ENCODE measurements at places on chromosomes 11 and 22. TPM values are rescaled to one million over a fixed set of nuclear protein-coding genes. Genes with fewer than 3 reads are reported as not detected.

Gene TRIM3
- total RNA-seq: 33.8 TPM

Gene APOBEC3F
- total RNA-seq: 0.11 TPM

Gene OR52N4
- not detected for total RNA-seq

Gene RASD2
- total RNA-seq: 6.6 TPM

DNA sequence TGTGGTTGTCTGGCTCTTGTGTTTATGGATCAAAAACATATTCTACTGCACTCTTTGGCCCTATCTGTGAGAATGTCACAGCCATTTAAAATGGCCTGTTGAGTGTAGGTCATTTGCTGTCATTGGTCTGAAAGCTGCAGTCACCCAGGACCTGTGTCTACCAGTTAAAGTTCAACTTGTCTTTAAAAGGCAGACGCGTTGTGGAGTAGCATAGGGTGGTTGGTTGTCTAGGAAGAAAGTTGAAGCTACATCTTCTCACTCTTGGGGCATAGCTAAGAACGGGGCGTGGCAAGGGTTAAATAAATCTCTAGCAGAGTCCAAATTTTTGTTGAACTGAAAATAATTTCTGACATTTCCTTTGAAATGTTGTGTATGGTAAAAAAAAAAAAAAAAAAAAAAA, 110.7 kb upstream of the E2F8 start:
- H3K4me1 ChIP-seq: no peaks in the 10 kb centered on the region
- H3K4me3 ChIP-seq: no peak overlapping the region
- H3K27me3 ChIP-seq: peaks cover 1% of the 10 kb centered on the region
- H3K27ac ChIP-seq: no peak overlapping the region

- no peaks in the 10 kb centered on the region for H3K4me1 ChIP-seq
- no peaks in the 10 kb centered on the region for H3K27me3 ChIP-seq
- H3K27ac ChIP-seq: no peak overlapping the region
- H3K4me3 ChIP-seq: no peak overlapping the region
- H3K36me3 ChIP-seq: no peaks in the 10 kb centered on the region
Observed at GRCh38 chr11:83722392-83723119, 436.4 kb upstream of the CCDC90B start.

DNA sequence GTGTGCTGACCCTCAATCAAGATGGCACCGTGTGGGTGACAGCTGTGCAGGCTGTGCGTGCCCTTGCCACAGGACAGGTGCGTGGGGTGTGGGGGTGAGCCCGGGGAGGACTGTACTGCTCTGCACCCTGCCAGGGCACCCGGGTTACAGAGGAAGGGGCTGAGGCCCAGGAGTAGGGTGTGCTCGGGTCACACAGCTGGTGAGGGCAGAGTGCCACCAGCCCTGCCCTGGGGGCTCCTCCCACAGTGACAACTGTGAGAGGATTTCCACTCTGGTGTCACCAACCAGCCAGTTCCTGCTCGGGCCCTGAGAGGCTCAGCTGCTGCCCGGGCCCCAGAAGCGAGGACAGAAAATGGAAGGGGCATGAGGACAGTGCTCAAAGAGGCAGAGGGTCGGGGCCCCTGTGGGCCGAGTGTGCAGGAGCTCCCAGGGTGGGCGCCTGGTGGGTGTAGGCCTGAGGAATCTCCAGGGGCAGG, 20.5 kb downstream of the TRMU start:
- H3K36me3 ChIP-seq: peaks cover 59% of the 10 kb centered on the region
- no peaks in the 10 kb centered on the region for H3K4me1 ChIP-seq
- DNase-seq: no peak
- no peaks in the 10 kb centered on the region for H3K27me3 ChIP-seq
- no peak overlapping the region for H3K4me3 ChIP-seq

- H3K36me3 ChIP-seq: no peaks in the 10 kb centered on the region
- H3K4me3 ChIP-seq: no peak overlapping the region
- no peaks in the 10 kb centered on the region for H3K4me1 ChIP-seq
- no peak overlapping the region for H3K27ac ChIP-seq
Observed at GRCh38 chr11:115447273-115447864, 56.8 kb downstream of the CADM1 start.

DNA sequence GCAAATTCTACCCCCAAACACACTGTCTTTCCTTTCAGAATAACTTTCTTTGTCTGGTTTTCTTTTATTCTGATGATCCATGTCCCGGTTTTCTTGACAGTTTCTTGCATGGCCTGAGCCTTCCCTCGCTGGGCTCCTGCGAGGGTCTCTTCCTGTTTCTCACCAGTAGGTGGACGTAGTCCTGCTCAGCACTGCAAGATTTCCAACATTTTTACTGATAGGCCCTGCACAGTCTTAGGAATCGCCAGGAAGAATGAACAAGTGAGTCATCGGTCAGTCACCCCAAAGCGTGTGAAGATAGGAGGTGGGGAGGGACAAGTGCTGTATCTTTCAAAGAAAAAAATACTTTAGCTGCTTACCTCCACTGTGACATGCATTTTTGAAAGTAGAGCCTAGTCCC, 16.9 kb upstream of the KIRREL3 start:
- H3K4me1 ChIP-seq: no peaks in the 10 kb centered on the region
- H3K27me3 ChIP-seq: no peaks in the 10 kb centered on the region
- H3K4me3 ChIP-seq: no peak overlapping the region
- H3K36me3 ChIP-seq: no peaks in the 10 kb centered on the region

- no peaks in the 10 kb centered on the region for H3K27me3 ChIP-seq
- no peak overlapping the region for H3K4me3 ChIP-seq
- no peak for DNase-seq
- H3K27ac ChIP-seq: no peak overlapping the region
- no peaks in the 10 kb centered on the region for H3K36me3 ChIP-seq
Observed at GRCh38 chr11:134800130-134800529, 388.1 kb upstream of the B3GAT1 start.

- DNase-seq: no peak
- no peaks in the 10 kb centered on the region for H3K36me3 ChIP-seq
- H3K27ac ChIP-seq: no peak overlapping the region
- H3K4me1 ChIP-seq: peaks cover 5% of the 10 kb centered on the region
- no peak overlapping the region for H3K4me3 ChIP-seq
Observed at GRCh38 chr11:119371778-119372182, 9.7 kb downstream of the USP2 start.

GRCh38 chr11:85526564-85526963, 100.6 kb downstream of the DLG2 start:
- no peaks in the 10 kb centered on the region for H3K27me3 ChIP-seq
- H3K4me3 ChIP-seq: no peak overlapping the region
- DNase-seq: no peak

- no peak overlapping the region for H3K4me3 ChIP-seq
- no peaks in the 10 kb centered on the region for H3K36me3 ChIP-seq
- H3K4me1 ChIP-seq: no peaks in the 10 kb centered on the region
Observed at GRCh38 chr11:134838708-134839107, 426.7 kb upstream of the B3GAT1 start.

GRCh38 chr11:12523180-12523924, 146.0 kb downstream of the PARVA start:
- no peak overlapping the region for H3K27ac ChIP-seq
- DNase-seq: no peak
- no peaks in the 10 kb centered on the region for H3K4me1 ChIP-seq

DNA sequence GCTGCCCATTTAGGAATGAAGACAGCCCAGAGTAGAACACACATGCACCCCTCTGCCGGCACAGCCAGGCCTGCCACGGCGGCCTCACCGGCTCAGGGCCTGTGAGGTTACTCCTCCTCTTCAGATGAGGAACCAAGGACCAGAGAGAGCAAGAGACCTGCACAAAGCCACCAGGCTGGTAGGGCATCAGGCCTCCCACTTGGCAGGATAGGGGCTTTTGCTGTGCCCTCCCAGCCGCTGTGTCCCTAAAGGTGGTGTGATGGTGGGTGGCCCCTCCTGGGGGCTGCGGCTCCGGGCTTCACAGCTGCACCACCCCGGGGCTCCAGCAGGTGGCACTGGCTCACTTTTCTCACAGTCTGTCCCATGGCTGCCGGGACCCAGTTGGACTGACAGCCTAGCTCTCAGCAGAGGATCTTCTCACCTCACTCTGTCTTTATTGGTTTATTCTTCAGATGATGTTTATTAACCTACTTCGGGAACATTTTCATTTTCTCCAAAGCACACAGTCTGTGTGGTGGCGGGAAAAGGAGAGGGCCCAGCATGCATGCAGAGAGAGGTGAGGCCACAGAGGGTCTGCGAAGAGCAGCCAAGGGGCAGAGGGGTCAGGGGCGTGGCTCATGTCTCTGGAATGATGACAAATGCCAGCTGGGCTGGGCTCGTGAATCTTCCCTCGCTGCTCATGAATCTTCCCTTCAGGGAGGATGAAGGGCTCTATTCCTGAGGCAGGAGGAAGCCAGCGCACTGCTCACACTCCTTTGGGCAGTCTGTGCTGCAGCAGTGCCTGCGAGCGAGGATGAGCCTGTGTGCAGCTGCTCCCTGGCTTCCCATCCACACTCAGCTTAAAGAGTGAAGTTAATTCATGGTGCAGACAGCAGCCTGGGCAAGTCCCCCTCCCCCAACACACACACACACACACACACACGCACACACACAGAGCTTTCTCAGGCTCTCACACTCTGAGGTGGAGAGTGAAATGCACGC, 101.1 kb upstream of the PITPNB start:
- no peaks in the 10 kb centered on the region for H3K27me3 ChIP-seq
- peak; percentile 81 for DNase-seq
- H3K4me3 ChIP-seq: no peak overlapping the region
- no peaks in the 10 kb centered on the region for H3K4me1 ChIP-seq
- H3K27ac ChIP-seq: no peak overlapping the region
- H3K36me3 ChIP-seq: peaks cover 3% of the 10 kb centered on the region

GRCh38 chr11:100004541-100004940, 682.5 kb upstream of the ARHGAP42 start:
- no peak overlapping the region for H3K27ac ChIP-seq
- no peaks in the 10 kb centered on the region for H3K27me3 ChIP-seq
- H3K36me3 ChIP-seq: no peaks in the 10 kb centered on the region
- DNase-seq: no peak
- no peaks in the 10 kb centered on the region for H3K4me1 ChIP-seq

GRCh38 chr11:96715208-96715607, 325.4 kb downstream of the JRKL start:
- no peaks in the 10 kb centered on the region for H3K36me3 ChIP-seq
- H3K4me3 ChIP-seq: no peak overlapping the region
- H3K27me3 ChIP-seq: no peaks in the 10 kb centered on the region
